ENCODE measurements at places on chromosomes 2 and 18. TPM values are rescaled to one million over a fixed set of nuclear protein-coding genes. Genes with fewer than 3 reads are reported as not detected.

- DNase-seq, result no peak
Observed at GRCh38 chr2:174776675-174777074, 12.4 kb upstream of the CHRNA1 start.

DNA sequence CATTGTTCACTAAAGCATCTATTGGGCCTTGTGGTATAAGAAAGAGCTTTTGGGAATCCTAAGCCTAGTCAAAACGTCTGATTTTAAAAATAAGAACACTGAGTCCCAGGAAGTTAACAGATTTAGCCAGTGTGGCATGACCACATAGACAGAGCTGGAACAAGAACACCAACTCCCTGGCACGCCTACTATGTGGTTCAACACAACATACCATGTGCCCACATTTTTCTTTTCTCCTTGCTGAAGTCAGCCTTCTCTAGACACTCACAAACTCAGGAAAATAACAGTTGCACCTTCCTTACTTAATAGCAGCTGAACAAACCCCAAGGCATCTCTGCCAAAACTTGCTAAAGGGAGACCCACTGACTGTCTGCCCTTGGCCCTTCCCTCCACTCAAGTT lies 124.8 kb downstream of the C1D start:
- no peak for DNase-seq

DNA sequence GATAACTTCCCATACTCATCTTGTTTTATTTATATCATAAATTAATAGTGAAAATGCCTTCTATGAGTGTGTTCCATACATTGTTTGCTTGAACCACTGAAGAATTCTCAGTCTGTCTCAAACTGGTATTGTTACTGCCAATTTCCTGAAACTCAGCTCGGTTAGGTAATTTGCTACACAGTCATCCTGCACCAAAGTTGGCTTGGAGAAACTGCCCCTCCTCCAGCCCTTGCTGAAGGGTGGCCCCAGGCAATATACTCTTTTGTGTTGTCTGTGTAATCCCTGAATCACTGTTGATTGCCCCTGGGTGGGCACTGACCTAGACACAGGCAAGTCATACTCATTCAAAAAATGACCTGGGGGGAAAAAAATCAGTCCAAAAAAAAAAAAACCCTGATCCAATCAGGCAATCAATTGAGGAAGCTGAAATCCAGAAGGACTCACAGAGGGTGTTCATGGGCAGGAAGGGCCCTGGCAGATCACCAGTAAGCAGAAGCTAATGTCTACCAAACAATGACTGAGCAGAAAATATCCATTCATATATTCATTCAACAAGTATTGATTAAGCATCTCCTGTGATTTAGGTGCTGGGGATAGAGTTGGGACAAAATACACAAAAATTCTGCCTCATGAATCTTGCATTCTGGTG lies 3.8 kb upstream of the SESTD1 start:
- DNase-seq, result no peak

GRCh38 chr2:84283506-84283905 lies 175.6 kb downstream of the SUCLG1 start:
- no peak for DNase-seq

GRCh38 chr2:37617119-37617892 lies 54.1 kb downstream of the CDC42EP3 start:
- DNase-seq, result no peak

The CD207 gene
- 0.09 TPM for polyA plus RNA-seq

DNA sequence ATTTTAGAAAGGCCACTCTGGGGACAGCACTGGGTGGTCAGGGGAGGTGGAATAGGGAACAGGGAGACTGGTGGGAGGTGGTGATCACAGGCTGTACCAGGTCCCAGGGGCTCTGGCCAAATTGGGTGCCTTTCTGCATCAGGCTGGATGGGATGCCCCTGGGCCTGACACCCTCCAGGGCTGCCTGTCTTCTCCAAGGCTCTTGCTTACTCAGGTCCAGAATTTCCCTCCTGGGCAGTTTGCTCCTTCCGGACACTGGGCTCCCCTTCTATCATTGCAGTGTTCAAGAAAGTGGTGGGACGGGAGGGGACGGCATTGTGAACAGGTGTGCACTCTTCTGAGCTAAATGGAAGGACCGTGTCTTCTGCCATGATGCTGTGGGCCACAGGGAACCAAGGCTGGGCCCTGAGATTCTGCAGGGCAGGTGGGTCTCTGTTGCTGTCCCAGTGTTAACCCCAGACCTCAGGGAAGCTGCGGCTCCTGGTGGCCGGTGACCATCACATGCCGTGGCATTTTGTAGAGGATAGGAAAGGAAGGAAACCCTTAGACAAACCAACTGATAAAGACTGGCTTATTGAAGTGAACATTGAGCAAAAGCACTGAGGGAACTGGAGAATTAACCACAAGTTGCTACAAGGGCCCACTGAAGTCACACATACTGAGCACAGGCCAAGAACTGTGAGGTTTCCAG lies 93.7 kb upstream of the HS6ST1 start:
- DNase-seq, result no peak

DNA sequence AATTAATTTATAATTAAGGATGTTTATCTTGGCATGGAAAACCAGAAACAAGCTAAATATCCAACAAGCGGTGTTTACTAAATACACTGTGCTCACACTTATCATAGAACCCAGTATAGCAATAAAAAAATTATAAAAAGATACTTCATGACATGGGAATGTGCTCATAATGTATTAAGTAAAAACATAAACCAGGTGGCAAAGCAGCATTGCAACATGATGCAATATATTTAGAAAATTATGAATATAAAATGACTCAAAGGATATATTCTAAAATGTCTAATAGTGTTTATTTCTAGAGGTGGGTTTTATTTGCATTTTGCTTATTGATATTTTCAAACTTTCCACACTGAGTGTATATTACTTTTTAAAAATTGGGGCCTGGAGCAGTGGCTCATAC lies 84.4 kb upstream of the ATL2 start:
- DNase-seq, result no peak

GRCh38 chr2:201970786-201971108 lies 62.9 kb upstream of the FZD7 start:
- no peak for DNase-seq

The CXCR1 gene
- polyA plus RNA-seq, result 0.55 TPM

The RTP5 gene
- polyA plus RNA-seq, result not detected

The DNER gene
- polyA plus RNA-seq, result 71.5 TPM

GRCh38 chr2:236855866-236856847 lies 229.5 kb upstream of the COPS8 start:
- no peak for DNase-seq

GRCh38 chr2:11742702-11743357 lies 3.6 kb upstream of the LPIN1 start:
- DNase-seq, result no peak

DNA sequence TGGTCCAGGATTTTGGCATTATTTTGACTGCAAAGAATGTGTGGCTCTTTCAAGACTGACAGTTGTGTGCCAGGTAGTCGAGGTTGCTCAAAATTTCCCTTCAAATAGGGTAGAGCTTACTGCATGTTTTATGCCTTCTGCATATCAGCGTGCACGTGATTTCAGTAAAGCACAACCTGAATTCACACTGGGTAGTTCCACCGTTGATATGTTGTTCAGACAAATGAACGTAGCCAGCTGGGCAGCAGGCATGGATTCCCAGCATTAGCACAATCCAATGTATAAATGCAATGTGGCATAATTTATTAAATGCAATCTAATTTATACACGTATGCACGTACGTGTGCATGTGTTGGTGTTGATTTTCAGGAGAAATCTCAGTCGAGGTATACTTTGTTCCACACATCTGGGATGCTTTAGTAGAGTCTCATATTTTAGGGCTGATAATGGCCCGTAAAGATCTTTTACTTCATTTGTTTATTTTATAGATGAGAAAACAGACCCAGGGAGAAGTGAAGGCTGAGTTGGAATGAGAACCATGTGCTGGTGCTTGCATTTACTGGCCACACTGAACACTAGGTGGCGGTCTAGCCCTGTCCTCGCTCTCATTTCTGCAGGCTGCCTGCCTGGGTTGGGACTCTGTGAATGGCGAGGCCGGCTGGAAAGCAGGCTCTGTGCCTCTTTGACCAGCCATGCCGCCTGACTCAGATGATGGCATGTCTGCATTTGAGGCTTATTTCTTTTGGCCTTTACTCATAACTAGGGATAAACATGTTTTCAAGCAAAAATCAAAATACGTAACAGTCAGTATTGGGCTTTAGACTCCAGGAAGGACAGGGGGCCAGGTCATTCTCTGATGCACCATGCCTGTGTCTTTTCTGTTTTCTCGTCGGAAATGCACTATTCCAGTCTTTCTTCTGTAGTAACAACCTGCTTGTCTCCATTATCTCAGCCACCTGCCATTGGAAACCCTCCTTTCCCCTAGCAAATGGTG lies 120.4 kb downstream of the RNF144A start:
- no peak for DNase-seq

The SIX2 gene
- polyA plus RNA-seq, result 26.4 TPM

GRCh38 chr2:71637168-71637567 lies 183.8 kb downstream of the DYSF start:
- no peak for DNase-seq

The PCGF1 gene
- polyA plus RNA-seq, result 27.0 TPM

DNA sequence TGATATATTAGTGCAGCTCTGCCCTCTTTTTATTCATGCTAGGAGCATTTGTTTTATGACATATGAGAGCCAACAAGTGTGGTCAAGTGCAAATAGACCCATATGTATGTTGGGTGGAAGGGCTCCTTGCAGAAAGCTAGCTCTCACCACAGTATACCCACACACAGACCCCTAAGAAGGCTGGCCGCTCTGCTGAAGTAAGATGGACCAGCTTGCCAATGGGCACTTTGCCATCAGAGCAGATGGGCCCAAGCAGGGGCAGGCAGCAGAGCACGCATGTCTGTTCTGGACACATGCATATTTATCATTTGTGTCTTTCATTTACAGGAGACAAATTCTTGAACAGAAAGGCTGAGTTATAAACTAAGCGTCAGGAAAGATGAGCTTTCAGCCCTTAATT lies 187.5 kb upstream of the DTNA start:
- no peak for DNase-seq

GRCh38 chr18:37161491-37161890 lies 332.6 kb downstream of the KIAA1328 start:
- DNase-seq, result no peak

- DNase-seq, result no peak
Observed at GRCh38 chr2:149561309-149561926, 26.2 kb downstream of the MMADHC start.

The B3GNT7 gene
- polyA plus RNA-seq, result 3.3 TPM

- peak; percentile 11 for DNase-seq
Observed at GRCh38 chr2:183037074-183037552, 1.1 kb downstream of the NCKAP1 start.

GRCh38 chr2:66790651-66791181 lies 355.8 kb downstream of the MEIS1 start:
- no peak for DNase-seq

The RRM2 gene
- polyA plus RNA-seq, result 58.4 TPM

The ASB1 gene
- polyA plus RNA-seq, result 30.7 TPM

The CTLA4 gene
- 0.19 TPM for polyA plus RNA-seq

DNA sequence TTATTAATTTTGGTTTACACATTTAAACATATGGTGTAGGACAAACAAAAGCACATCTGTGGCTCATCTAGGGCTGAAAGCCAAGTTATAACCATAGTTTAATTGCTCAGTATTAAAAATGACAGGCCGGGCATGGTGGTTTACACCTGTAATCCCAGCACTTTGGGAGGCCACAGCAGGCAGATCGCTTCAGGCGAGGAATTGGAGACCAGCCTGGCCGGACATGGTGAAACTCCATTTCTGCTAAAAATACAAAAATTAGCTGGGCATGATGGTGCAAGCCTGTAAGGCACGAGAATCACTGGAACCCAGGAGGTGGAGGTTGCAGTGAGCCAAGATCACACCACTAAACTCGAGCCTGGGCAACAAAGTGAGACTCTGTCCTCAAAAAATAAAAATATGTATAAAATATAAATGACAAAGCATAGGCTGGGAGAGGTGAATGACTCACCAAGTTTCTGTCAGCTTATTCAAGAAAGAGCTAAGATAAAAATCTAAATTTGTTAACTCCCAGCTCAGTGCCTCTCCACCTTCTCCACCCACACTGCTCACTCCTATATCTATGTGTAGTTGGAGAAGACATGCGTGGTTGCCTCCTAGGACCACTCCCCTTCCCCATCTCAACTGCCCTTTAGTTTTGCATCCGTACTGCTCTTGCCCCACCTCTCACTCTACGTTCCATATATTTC lies 79.2 kb upstream of the PID1 start:
- no peak for DNase-seq

- DNase-seq, result no peak
Observed at GRCh38 chr2:238235331-238235732, 4.5 kb downstream of the HES6 start.

- DNase-seq, result no peak
Observed at GRCh38 chr2:118632921-118633320, 214.5 kb downstream of the EN1 start.

DNA sequence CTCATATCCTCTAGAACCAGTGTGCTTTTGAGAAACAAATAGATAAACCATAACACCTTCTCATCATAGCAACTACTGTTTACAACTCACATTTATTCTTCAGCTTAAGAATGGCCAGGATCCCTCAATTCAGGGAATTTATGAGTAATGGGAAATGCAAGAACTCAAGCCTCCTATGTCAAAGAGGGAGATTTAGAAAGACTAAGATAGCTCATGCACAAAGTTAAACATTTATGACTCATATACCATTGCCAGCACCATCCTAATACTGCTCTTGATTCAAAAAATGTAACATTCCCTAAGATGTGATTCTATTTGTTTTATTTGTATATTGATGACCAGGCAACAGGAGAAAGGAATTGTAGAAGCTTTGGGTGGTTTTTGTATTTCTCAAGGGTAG lies 172.8 kb downstream of the CYP26B1 start:
- DNase-seq, result no peak

The POU3F3 gene
- 92.1 TPM for polyA plus RNA-seq

The CCL20 gene
- 0.64 TPM for polyA plus RNA-seq

GRCh38 chr2:239196474-239197021 lies 204.3 kb downstream of the HDAC4 start:
- no peak for DNase-seq

- DNase-seq, result peak; percentile 20
Observed at GRCh38 chr2:15159751-15160177, 401.4 kb downstream of the NBAS start.

The SEPTIN10 gene
- polyA plus RNA-seq, result 133 TPM

GRCh38 chr18:54740136-54740846 lies 88.0 kb upstream of the RAB27B start:
- DNase-seq, result no peak

- no peak for DNase-seq
Observed at GRCh38 chr2:174931724-174932123, 73.5 kb downstream of the CHN1 start.

The NEURL3 gene
- 9.0 TPM for polyA plus RNA-seq

- DNase-seq, result no peak
Observed at GRCh38 chr2:177175917-177176668, 36.5 kb upstream of the HNRNPA3 start.

DNA sequence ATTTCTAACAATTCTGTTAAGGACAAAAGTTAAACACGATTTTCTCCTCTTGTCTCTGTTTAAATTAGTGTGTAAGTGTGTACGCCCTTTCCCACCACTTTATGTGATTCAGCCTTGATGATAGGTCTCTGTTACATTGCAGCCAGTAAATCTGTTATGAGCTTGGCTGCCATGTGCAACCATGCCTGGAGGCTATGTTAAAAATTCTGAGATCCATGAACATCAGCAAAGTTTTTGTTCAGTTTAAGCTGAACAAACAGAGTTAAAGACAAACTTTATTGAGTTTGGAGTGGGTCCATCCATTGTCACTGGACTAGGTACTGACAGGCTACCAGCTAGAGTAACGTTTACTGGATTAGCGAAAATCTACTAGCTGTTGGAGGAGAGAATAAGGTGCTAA lies 110.4 kb downstream of the NCKAP5 start:
- DNase-seq, result no peak

The LOXHD1 gene
- 0.57 TPM for polyA plus RNA-seq

Measured in left renal pelvis (tissue), 4 donors.